H1 (cell line): ENCODE measurements at places on chromosomes 5 and 9. TPM values are rescaled to one million over a fixed set of nuclear protein-coding genes. Genes with fewer than 3 reads are reported as not detected.

The PCDHB10 gene
- total RNA-seq, result 1.8 and 1.9 TPM in 2 replicates

DNA sequence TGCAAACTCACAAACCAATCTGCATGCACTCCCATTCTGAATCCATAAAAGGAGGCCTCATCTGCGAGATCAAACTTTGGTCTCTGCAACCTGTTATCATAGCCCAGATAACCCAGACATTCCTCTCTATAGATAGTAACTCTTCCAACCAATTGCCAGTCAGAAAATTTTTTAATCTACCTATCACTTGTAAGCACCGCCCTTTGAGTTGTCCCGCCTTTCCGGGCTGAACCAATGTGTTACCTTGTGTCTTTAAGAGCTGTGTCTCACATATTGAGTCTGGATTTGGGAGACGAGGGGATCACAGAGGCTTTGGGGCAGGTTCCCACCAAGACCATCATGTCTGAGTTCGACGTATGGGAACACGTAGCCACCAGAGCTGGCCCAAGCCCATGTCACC is 91.1 kb upstream of the PPP1R26 start:
- no peak overlapping the region for H3K4me3 ChIP-seq
- DNase-seq, result no peak
- no peak overlapping the region for H3K27ac ChIP-seq
- no peaks in the 10 kb centered on the region for H3K36me3 ChIP-seq

DNA sequence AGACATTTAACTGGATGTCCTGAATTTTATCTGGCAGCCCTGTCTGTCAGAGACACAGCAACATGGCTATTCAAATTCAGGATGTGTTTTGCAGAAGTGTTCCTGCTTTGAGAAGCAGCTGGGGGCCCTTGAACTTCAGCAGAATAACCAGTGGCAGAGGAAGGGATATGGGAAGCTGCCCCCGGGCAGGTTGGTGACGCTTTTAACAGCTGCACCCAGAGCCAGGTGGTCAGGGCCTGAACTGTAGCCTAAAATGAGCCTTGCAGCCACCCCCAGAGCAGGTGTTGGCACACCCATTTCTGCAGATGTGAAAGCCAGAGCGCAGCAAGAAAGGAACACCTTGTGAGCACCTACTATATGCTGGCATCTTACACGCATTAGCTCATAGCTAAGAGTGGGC is 128.7 kb upstream of the BOD1 start:
- no peaks in the 10 kb centered on the region for H3K27me3 ChIP-seq
- no peak overlapping the region for H3K4me3 ChIP-seq
- no peaks in the 10 kb centered on the region for H3K36me3 ChIP-seq
- DNase-seq, result no peak

DNA sequence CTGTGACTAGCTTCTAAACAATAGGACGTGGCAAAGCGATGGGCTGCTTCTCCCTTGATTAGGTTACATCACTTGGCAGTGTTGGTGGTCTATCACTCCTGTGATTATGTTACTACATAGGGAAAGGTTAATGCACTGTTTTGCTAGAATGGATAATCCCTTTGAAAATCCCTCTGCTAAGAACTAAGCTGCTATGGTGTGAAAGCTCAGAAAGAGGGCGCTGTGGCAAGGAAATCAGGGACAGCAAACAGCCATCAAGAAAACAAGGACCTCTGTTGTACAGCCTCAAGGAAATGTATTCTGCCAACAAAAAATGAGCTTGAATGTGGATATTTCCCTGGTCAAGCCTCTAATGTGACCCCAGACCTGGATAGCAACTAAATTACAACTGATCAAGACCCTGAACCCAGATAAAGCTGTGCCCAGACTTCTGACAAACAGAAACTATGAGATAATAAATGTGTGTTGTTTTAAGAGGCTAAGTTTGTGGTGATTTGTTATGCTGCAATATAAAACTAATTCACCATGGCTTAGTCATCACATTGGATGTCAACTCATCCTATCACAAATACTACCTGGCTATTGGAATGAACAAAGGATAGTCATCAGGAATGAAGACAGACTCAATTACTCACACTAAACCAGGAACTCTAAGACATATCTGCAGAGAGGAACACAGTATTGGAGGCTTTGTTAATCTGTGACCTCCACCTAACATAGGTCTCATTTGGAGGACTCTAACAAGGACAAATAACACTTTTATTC is 1215.9 kb downstream of the EFNA5 start:
- no peak overlapping the region for H3K4me3 ChIP-seq
- H3K4me1 ChIP-seq, result no peaks in the 10 kb centered on the region
- H3K36me3 ChIP-seq, result no peaks in the 10 kb centered on the region

GRCh38 chr5:20360263-20360662 is 372.3 kb upstream of the CDH18 start:
- no peak for DNase-seq
- H3K27me3 ChIP-seq, result no peaks in the 10 kb centered on the region
- H3K36me3 ChIP-seq, result no peaks in the 10 kb centered on the region
- H3K27ac ChIP-seq, result no peak overlapping the region
- H3K4me1 ChIP-seq, result no peaks in the 10 kb centered on the region

DNA sequence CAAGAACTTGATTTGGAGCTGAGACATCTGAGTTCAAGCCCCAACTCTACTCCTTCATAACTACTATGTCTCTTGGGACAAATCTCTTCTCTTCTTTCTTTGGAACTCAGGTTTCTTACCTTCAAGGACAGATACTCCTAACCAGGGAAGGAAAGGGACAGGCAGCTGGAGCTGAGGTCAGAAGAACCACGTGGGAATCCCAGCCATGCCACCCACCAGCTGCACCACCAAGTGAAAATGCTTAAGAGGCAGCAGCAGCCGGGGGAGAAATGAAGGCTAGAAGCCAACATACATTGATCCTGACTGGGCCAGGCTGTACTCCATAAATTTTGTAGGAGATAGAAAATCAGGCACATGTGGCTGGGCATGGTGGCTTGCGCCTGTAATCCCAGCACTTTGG is 9.6 kb upstream of the OR5C1 start:
- H3K4me1 ChIP-seq, result no peaks in the 10 kb centered on the region
- no peak for DNase-seq
- H3K36me3 ChIP-seq, result no peaks in the 10 kb centered on the region
- no peak overlapping the region for H3K4me3 ChIP-seq
- no peaks in the 10 kb centered on the region for H3K27me3 ChIP-seq

DNA sequence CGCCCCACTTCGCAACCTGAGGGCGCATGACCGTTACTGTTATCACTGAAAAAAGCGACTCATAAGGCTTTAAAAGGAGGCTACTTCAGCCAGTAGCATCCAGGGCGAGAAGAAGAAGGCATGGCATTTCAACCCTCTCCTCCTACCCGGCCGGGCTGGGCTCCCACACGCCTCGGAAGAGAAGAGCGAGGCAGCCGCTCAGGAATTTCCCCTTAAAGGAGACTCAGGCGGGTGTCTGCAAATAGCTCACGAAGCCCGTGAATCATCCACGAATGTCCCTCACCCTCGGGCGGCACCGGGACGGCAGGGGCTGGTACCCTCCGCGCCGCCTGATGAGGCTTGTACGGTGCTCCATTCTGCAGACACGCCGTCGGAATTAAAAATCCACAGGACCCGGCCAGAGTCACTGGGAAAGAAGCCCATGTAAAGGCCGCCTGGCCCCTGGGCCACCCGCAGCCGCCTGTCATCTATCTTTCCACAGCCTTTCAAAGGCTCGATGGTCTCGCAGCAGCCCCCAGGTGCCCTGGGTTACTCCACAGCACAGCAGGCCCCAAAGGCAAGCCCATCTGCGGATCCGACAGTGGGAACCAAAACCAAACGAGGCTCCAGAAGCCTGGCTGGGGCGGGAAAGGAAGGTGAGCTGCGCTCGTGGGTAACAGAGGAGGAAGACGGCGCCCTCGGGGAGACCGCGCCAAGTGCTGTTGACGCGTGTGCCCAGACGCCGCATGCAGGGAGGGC is 11.8 kb downstream of the SLC12A7 start:
- H3K27ac ChIP-seq, result no peak overlapping the region
- H3K36me3 ChIP-seq, result 0 out of 2 replicates have a peak, but pooled peaks cover 3% of the 10 kb centered on the region
- DNase-seq, result no peak
- no peaks in the 10 kb centered on the region for H3K27me3 ChIP-seq
- peaks cover 69% of the 10 kb centered on the region for H3K4me1 ChIP-seq

DNA sequence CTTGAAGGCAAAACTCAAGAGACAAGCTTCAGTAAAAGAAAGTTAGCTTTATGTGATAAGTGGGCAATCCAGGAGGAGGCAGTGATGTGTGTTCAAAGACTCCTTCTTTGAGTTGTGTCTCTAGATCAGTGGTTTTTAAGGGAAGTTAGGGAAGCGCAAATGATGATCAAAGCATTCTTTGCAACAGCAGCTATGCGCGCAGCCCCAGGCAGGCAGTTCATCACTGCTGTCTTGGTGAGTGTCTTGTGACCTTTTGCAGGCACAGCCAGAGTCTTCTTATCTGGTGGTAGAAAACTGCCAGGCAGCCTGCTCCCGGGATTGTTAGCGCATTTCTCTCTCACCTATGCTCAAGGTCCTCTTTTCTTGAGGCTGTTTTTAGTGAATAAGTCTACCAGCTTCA is 40.3 kb upstream of the CLK4 start:
- DNase-seq, result no peak
- no peaks in the 10 kb centered on the region for H3K36me3 ChIP-seq
- H3K27me3 ChIP-seq, result no peaks in the 10 kb centered on the region
- no peak overlapping the region for H3K27ac ChIP-seq

DNA sequence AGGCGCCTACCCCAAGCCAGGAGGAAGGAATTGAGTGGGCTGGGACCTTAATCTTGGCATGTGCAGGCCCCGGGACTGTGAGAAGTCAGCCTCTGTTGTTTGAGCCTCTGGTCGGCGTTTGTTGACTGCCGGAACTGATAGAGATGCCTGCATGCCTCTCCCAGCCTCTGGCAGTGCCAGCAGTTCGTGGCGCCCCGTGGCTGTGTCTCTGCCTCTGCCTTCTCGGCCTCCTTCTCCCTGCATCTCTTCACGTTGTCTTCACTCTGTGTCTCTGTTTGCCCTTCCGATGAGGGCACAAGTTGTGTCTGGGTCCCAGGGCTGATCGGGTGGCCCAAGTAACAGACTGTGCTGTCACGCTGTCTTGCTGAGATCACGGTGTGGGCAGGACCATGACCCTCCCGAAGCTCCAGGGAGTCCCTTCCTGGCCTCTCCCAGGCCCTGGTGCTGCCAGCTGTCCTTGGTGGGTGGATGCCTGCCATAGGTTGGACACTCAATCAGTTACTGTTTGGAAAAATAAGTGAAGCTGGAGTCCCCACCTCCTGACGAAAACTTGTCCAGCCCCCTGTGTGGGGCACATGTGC is 133.5 kb upstream of the LPCAT1 start:
- H3K36me3 ChIP-seq, result no peaks in the 10 kb centered on the region
- H3K27me3 ChIP-seq, result peaks cover 17% of the 10 kb centered on the region
- no peak for DNase-seq
- H3K4me1 ChIP-seq, result no peaks in the 10 kb centered on the region; the same call in none of the 2 replicates
- no peak overlapping the region for H3K27ac ChIP-seq
- H3K4me3 ChIP-seq, result no peak overlapping the region

GRCh38 chr9:27145143-27145542 is 36.1 kb downstream of the TEK start:
- H3K36me3 ChIP-seq, result no peaks in the 10 kb centered on the region
- no peak overlapping the region for H3K27ac ChIP-seq
- no peak for DNase-seq
- no peaks in the 10 kb centered on the region for H3K4me1 ChIP-seq
- no peak overlapping the region for H3K4me3 ChIP-seq
